ENCODE measurements at places on chromosomes 12 and 14. TPM values are rescaled to one million over a fixed set of nuclear protein-coding genes. Genes with fewer than 3 reads are reported as not detected.

CCDC60 gene
- 0.01 TPM for polyA plus RNA-seq

WIF1 gene
- polyA plus RNA-seq: 33.1 TPM

MUCL1 gene
- not detected for polyA plus RNA-seq

GLS2 gene
- polyA plus RNA-seq: 1.5 TPM

NAA25 gene
- 19.4 TPM for polyA plus RNA-seq

CLEC2B gene
- polyA plus RNA-seq: 5.2 TPM

TMEM132C gene
- polyA plus RNA-seq: 1.3 TPM

SUOX gene
- 44.1 TPM for polyA plus RNA-seq

CRIP1 gene
- 136 TPM for polyA plus RNA-seq

NEUROD4 gene
- polyA plus RNA-seq: 0.01 TPM
